ENCODE measurements at places on chromosomes 4 and X. TPM values are rescaled to one million over a fixed set of nuclear protein-coding genes. Genes with fewer than 3 reads are reported as not detected.

The ZNF157 gene
- 0.25 TPM for total RNA-seq

DNA sequence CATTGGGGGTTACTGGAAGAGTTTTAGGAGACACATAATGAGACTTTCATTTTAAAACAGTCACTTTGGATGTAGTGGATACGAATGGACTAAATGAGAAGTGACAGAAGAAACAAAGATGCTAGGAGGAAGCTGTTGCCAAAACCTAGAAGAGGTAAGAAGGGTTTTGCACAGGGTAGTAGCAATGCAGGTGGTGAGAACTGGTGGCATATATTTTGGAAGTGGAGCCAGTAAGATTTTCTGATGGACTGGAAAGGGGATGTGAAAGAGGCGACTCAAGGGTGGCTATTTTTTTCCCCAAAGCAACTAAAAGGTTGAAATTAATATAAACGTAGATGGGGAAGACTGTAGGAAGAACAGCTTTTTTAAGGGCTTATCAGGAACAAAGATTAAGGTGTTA lies 462.0 kb downstream of the IL15 start:
- peaks cover 46% of the 10 kb centered on the region for H3K36me3 ChIP-seq
- H3K27ac ChIP-seq: no peak overlapping the region
- no peak overlapping the region for H3K4me3 ChIP-seq
- DNase-seq: no peak
- H3K27me3 ChIP-seq: no peaks in the 10 kb centered on the region

The MTTP gene
- not detected for total RNA-seq

DNA sequence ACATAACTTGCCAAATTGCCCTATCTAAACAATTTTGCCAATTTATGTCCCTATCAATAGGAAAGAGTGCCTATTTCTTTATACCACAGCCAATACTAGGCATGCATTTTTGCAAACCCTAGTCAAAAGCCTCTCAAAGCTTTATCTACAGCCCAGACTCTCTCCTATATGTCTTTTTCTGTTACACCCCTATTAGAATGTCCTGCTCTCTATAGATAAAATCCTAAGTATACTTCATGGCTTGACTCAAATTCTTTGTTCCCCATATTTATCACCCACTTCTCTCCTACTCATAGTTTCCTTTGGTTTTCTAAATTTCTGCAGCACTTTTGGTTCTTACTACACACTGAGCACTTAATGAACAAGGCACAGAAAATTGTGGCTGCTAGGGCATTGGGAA lies 38.0 kb downstream of the NUP62CL start:
- H3K27ac ChIP-seq: no peak overlapping the region
- H3K27me3 ChIP-seq: no peaks in the 10 kb centered on the region
- H3K4me1 ChIP-seq: no peaks in the 10 kb centered on the region
- no peak for DNase-seq
- H3K4me3 ChIP-seq: no peak overlapping the region

- no peak overlapping the region for H3K4me3 ChIP-seq
- H3K36me3 ChIP-seq: no peaks in the 10 kb centered on the region
- H3K27me3 ChIP-seq: peaks cover 13% of the 10 kb centered on the region
- H3K27ac ChIP-seq: no peak overlapping the region
- DNase-seq: no peak
Observed at GRCh38 chr4:146040623-146041022, 102.0 kb upstream of the ZNF827 start.

- no peaks in the 10 kb centered on the region for H3K27me3 ChIP-seq
- no peaks in the 10 kb centered on the region for H3K36me3 ChIP-seq
- H3K27ac ChIP-seq: no peak overlapping the region
- no peak overlapping the region for H3K4me3 ChIP-seq
Observed at GRCh38 chr4:90816754-90817153, 689.6 kb downstream of the CCSER1 start.

DNA sequence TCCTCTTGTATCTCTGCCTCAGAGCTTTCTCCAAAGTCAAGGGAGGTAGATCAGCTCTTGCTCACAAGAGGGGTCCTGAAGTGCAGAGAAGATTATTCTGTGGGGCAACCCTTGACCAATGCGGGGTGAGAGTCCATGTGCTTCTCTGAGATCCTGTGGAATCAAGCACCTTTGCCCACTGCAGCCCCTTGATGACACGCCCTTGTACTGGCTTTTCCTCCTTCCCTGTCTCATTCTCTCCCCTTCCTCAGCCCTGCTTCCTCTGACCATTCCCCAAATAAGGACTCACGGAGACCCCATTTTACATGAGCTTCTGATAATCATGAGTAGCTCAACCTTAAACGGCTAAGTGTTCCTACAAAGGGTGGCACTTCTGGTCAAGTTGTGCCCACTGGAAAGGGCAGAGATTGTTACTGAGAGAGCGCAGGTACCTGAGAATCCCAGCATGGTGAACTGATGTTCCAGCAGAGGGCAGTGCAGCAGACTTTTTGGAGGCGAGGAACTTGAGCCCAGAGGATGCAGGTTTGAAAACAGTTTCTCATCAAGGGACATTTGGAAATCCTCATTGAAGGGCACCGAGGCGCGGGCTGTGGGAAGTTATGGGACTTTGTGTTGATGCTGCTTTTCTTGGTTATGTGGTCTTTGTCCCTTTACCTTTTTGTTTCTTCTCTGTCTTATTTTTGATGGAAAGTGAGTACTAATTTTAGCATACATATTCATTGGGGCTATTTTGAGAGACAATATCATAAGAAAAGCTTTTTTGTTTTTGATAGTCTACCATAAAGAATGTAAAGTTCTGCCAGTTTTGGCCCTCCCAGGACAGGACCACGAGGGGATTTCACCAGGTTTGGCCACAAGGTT lies 201.3 kb downstream of the RBM46 start:
- no peaks in the 10 kb centered on the region for H3K4me1 ChIP-seq
- H3K36me3 ChIP-seq: no peaks in the 10 kb centered on the region
- DNase-seq: no peak
- H3K27ac ChIP-seq: no peak overlapping the region
- no peaks in the 10 kb centered on the region for H3K27me3 ChIP-seq

GRCh38 chr4:129248621-129249020 lies 152.7 kb downstream of the C4orf33 start:
- no peaks in the 10 kb centered on the region for H3K36me3 ChIP-seq
- no peaks in the 10 kb centered on the region for H3K4me1 ChIP-seq
- no peak overlapping the region for H3K4me3 ChIP-seq
- no peak overlapping the region for H3K27ac ChIP-seq
- DNase-seq: no peak
